Sigmoid colon (tissue), 7 donors: ENCODE measurements at places on chromosomes 12 and 14.

DNA sequence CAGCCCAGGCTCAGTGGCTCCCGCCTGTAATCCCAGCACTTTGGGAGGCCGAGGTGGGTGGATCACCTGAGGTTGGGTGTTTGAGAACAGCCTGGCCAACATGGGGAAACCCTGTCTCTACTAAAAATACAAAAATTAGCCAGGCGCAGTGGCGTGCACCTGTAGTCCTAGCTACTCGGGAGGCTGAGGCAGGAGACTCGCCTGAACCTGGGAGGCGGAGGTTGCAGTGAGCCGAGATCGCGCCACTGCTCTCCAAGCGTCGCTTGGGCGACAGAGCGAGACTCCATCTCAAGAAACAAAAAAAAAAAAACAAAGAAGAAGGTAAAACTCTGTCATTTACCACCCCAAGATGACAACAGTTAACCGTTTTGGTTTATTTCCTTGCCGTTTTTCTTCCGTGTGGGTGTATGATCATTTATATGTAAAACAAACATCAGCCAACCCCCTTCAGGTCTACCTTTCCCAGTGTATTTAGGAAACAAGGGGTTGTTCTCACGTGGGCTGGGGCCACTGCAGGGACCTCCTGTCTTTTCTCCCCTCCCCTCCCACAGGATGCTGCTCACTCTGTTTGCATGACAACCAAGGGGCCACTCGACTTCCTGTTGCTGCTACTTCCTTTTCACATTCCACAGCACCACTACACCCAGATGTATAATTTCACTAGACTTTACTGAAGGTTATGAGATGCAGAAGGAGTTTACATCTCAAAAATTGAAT, 13.6 kb downstream of the TTC9 start:
- DNase-seq, result no peak

DNA sequence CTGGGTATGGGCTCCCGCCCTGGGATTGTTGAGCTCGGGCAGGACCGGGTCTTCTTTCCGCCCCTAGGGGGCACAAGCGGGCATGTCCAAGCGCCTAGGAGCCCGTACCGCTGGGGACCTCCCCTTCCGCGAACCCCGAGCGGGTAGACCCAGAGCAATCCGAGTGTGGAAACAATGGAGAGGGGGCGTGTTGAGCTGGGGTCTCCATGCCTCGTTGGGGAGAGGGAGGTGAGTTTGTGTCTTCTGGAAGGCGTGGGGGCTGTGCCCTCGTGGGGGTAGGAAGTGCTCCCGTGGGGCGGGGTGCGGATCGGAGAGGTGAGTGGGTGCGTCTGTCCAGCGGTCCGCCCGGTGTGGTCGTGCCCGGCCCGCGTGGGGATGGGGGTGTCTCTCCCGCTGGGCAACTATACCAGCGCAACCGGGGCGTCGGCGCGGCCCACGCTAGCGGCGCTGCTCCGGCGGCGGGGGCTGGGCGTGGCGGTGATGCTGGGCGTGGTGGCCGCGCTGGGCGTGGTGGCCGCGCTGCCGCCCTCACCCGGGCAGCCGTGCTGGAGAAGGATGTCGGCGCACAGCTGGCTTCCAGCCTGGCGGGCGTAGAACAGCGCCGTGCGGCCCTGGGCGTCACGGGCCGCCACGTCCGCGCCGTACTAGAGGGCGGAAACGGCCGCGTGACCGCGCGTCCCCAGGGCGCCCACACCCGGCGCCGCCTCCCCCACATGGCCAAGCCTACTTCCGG, 12.2 kb downstream of the AGAP2 start:
- peak; percentile 91 for DNase-seq

GRCh38 chr12:104886418-104887401, 71.4 kb downstream of the SLC41A2 start:
- DNase-seq, result no peak

DNA sequence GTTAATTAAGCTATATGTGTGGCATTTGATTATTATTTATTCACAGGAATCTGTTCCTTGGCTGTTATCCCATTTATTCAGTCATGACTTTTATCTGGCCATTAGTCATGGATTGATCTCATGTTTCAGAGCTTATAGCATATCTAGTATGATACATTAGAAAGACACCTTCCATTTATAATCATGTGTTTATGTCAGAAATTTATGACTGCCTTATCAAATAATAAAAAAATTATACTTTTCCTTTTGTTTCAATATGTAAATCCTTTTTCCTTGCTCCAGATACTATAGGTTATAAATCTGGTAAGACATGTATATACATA, 248.0 kb upstream of the PDE3A start:
- DNase-seq, result no peak

DNA sequence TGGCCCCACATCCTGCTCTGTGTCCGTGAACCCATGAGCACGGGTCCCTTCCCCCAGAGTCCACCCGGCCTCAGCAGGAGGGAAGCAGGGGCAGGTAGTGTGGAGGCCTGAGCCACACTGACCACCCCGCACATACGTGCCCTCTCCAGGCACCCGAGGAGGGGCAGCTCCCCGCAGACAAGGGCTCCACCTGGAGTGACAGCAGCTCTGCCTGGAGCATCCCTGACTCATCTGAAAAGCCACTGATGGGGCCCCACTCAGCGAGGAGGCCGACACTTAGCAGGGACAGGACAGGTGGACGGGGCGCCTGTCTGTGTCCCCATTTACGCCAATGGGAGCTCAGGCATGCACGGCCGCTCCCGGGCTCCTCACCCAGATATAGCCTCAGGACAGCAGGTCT, 237.6 kb upstream of the SFSWAP start:
- no peak for DNase-seq

DNA sequence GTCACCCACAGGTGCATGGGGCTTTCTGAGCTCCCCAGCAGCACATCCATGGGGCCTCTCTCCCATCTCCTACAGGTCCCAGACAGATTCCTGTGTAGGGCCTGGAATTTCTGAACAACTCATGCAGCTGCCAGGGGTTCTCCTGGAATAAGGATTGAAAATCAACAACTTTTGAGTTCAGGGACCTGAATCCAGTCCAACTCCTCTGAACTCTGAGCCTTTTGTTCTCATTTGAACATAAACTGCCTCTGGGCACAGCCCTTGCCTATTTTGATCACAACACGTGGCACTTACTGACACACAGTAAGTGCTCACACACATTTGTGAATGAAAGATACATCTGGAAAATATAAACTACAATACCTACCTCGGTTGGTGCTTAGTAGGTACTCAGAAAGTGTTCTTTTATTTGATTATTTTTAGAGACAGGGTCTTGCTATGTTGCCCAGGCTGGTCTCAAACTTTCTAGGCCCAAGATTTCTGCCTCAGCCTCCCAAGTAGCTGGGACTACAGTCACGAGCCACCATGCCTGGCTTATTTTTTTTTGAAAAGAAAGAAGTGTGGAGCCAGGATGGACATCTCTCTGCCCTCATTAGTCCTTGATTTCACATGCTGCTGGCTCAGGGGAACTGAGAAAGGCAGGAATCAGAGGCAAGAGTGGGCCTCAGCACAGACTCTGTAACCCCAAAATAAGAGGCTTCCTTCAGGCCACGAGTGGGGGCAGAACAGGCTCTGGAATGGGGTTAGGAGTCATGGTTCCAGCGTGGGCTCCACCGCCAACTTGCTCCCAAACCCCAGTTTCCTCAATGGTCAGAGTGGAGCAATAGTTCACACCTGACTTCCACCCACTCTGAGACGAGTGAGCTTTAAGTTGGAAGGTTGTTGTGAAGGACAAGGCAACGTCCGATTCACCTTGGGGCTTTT, 27.0 kb downstream of the SYNE3 start:
- DNase-seq, result no peak

GRCh38 chr12:48075832-48076231, 30.0 kb downstream of the SENP1 start:
- DNase-seq, result no peak

DNA sequence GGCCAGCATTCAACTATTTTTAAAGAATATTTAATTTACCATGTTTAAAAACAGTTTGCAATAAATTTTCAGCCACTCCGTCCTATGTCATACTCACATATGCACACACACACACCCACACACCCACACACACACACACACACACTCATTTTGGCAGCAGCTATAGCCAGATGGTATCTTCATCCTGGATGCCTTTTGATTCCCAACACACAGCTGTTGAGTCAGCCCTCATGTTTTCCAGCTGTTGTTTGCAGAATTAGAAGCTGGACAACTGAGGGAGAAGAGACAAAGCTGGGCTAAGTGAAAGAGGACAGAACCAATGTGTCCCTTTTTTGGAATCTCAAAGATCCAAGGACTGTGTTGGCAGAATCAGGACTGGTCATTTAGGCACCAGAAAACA, 80.0 kb upstream of the EGLN3 start:
- no peak for DNase-seq

- no peak for DNase-seq
Observed at GRCh38 chr14:49924852-49925251, 32.0 kb downstream of the ARF6 start.

DNA sequence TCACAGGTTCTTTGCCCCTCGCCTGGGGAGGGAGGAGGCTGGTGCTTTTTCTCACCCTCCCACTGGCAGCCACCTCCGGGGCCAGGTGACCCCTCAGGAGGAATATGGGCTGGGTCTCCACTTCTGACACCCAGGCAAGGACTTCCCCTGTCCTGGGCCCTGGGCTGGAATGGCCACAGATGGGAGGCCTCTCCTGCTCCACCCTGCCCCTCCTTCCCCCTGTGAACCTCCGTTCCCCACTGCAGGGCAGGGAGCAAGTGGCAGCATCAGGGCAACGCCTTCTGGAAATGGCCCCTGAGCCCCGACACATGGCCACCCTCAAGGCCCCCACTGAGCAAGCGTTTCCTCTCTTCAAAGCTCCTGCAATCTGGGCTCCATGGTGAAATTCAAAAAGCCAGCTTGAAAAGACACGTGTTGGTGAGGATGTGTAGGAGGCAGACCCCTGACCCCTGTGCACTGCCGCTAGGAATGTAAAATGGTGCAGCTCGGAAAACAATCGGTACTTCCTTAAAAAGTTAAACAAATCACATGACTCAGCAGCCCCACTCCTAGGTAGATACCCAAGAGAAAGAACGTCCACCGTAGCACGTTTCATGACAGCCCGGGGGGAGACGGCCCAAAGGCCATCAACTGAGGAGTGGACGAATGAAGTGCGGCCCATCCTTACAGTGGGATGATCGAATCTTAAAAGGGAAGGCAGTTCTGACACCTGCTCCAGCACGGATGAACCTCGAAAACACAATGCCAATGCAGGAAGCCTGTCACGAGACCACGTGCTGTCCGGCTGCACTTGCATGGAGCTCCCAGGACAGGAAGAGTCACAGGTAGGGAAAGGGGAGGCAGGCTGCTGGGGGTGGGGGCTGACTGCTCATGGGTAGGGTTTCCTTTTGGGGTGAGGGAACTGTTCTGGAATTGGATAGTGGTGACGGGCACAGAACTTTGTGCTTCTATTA, 11.5 kb downstream of the XRCC3 start:
- no peak for DNase-seq

- DNase-seq, result no peak
Observed at GRCh38 chr14:36672095-36672494, 10.4 kb downstream of the PAX9 start.

GRCh38 chr12:95774311-95775045, 16.1 kb downstream of the NTN4 start:
- DNase-seq, result no peak

GRCh38 chr14:93012951-93013719, 90.2 kb downstream of the CHGA start:
- no peak for DNase-seq

DNA sequence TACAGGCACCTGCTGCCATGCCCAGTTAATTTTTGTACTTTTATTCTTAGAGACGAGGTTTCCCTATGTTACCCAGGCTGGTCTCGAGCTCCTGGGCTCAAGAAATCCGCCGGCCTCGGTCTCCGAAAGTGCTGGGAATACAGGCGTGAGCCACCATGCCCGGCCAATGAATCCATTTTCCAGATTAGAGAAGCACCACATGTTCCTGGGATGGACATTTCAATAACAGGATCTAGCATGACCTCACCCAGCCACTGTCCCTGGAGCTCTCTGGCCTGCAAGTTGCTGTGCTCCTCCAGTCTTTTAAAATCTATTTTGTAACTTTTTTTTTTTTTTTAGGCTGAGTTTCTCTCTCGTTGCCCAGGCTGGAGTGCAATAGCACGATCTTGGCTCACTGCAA, 2.2 kb downstream of the GPR132 start:
- DNase-seq, result no peak

- no peak for DNase-seq
Observed at GRCh38 chr12:53660041-53660440, 15.8 kb downstream of the ATP5MC2 start.

DNA sequence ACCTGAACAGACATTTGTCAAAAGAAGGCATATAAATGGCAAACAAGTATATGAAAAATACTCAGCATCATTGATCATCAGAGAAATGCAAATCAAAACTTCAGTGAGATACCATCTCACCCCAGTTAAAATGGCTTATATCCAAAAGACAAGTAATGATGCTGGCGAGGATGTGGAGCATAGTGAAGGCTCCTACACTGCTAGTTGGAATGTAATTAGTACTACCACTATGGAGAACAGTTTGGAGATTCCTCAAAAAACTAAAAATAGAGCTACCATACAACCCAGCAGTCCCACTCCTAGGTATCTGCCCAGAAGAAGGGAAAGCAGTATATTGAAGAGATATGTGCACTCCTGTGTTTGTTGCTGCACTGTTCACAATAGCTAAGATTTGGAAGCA, 146.1 kb downstream of the TGFB3 start:
- no peak for DNase-seq

- peak; percentile 71 for DNase-seq
Observed at GRCh38 chr12:45234139-45234865, 18.4 kb downstream of the ANO6 start.

- DNase-seq, result no peak
Observed at GRCh38 chr14:58191763-58192601, 8.0 kb upstream of the ACTR10 start.

- no peak for DNase-seq
Observed at GRCh38 chr12:6133642-6134041, 9.2 kb upstream of the VWF start.

DNA sequence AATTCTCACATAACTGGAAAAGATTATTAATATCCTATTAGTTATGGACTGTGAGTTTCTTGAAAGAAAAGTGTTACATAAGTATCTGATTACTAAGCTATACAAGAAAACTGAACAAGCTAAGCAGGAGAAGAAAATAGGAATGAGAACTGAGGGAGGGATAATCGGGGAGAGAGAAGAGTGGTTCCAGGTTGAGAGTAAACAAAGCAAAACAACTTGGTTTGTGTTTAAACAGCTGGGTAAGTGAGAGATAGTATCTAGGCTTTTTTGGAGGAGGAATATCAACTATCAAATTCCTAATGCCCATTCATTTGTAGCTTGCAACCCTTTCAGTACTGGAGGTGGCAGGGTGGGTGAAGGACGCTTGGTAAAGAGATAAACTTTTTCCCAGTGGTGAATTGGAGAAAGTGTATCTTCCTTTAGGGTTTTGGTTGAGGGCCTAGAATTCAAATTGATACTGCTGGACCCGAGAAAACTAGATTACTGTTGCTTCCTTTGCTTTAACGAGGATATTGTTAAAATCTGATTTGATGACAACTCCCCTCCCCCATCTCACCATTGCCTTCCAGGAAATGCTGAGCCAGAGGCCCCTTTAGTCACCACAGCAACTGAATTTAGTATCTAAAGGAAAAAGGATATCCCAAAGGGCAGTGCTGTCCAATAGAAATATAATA, 2.0 kb upstream of the SLC2A3 start:
- no peak for DNase-seq
